ENCODE measurements at places on chromosomes 11 and 22. TPM values are rescaled to one million over a fixed set of nuclear protein-coding genes. Genes with fewer than 3 reads are reported as not detected.

RAPSN gene
- total RNA-seq = not detected

TBX1 gene
- total RNA-seq = 0.12 TPM

RIMBP3C gene
- 0.11 TPM for total RNA-seq

RAB36 gene
- total RNA-seq = 4.8 TPM

SGSM1 gene
- total RNA-seq = under 0.01 TPM

LDHAL6A gene
- total RNA-seq = not detected

SLC5A1 gene
- not detected for total RNA-seq

TIGD3 gene
- 0.37 TPM for total RNA-seq

CLCF1 gene
- total RNA-seq = 3.9 TPM

ACRV1 gene
- total RNA-seq = not detected

Data from uterine smooth muscle cell (primary cell).